Hematopoietic multipotent progenitor cell (in vitro differentiated cells): ENCODE measurements at places on chromosomes 5 and 9. TPM values are rescaled to one million over a fixed set of nuclear protein-coding genes. Genes with fewer than 3 reads are reported as not detected.

The SPATA31C1 gene
- total RNA-seq, result under 0.01 TPM

The ERGIC1 gene
- 243 TPM for total RNA-seq

The LCN1 gene
- total RNA-seq, result not detected

The ELAVL2 gene
- not detected for total RNA-seq

The SPAG8 gene
- total RNA-seq, result 3.2 TPM

The MBLAC2 gene
- 12.9 TPM for total RNA-seq

The CDKN2B-AS1 gene
- total RNA-seq, result not detected

- DNase-seq, result no peak
Observed at GRCh38 chr5:91038180-91038808, 344.8 kb downstream of the ARRDC3 start.

DNA sequence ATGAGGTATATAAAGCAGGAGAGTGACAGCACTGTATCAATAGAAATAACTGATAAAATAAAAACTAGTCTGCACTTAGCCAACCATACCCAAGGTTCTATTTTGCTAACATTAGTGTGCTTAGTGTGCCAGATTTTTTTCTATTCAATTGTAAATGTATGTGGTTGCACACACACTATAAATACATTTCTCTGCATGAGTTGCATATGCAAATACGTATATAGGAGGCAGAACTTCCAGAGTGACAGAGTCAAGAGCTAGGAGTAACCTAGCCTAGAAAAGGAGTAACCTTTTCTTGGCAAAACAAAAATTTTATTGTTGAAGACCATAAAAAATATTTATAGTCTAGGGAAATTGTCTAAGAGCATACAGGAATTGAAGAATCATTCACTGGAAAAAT lies 461.6 kb downstream of the GABRG2 start:
- no peak for DNase-seq

- DNase-seq, result no peak
Observed at GRCh38 chr9:125785248-125785751, 38.1 kb downstream of the PBX3 start.

GRCh38 chr9:36007316-36007708 lies 29.4 kb upstream of the RECK start:
- DNase-seq, result no peak

DNA sequence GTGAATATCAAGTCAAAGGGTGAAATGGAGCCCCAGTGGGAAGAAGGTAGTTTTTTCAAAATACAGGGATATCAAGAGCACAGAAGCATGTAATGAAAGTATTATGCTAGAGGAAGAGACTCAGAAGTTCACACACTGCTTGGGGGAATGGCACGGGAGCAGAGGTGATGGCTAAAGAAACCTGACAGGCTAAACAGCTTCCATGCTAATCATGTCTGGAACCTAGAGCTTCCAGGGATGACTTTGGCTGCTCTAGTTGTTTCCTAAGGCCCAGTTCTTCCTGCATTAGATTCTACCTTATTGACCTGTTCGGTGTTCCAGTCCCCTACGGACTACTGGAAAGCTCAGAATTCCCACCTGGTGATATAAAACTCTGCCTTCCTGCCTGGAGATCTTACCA lies 34.3 kb downstream of the TRIM32 start:
- DNase-seq, result no peak

DNA sequence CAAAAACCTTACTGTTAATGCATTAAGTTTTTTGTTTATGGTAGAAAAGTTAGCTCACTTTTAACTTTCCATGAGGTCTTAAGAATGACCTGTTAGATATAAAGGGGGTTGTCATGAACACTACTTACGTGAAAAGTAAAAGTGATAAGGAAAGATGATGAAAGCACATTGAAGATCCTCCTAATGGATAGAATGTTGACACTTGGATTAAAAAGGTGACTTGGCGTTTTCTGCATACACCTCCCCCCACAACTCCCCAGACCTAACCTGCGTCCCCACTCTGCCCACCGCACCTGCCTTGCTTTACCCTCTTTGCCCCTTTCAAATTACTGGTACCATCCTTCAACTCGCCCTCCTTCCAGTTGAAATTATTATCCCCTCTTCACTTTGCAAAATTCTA lies 32.0 kb downstream of the TJP2 start:
- DNase-seq, result no peak

DNA sequence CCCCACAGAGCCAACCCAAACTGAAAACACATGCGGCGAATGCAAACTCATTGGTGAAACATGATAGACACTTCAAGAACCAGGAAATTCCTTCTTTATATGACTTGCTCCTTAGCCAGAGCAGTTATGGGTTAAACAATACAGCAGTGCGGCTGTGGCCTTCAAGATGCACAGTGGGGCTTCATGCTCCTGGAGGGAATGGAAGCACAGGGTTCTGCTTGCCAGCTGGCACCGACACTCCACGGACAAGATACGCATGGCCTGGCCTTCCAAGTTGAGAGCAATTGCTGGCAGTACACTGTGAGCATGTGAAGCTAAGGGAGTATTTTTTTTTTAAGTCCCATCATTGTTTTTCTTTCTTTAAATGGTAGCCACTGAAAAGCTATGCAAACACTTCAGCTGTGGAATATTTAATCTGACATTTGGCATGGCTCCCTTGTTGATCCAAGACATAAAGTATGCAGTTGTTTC lies 451.6 kb upstream of the CD180 start:
- no peak for DNase-seq

DNA sequence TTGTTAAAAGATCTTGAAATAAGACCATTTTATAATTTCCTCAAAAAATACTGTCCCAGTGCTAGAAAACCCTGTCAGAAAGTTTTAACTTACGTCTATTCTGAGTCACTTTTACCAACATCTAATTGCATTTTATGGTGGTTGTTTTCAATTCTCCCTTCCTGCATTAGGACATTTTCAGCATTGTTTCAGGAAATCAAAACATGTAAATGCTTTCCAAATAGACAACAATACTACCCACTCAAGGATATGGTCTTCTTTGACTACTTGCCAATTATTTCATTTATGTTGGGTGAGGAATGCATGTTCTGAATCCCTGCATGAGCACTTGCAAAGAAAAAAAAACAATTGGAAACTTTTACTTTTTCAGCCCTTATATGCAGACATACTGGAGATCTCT lies 284.6 kb upstream of the PDE4D start:
- DNase-seq, result no peak

DNA sequence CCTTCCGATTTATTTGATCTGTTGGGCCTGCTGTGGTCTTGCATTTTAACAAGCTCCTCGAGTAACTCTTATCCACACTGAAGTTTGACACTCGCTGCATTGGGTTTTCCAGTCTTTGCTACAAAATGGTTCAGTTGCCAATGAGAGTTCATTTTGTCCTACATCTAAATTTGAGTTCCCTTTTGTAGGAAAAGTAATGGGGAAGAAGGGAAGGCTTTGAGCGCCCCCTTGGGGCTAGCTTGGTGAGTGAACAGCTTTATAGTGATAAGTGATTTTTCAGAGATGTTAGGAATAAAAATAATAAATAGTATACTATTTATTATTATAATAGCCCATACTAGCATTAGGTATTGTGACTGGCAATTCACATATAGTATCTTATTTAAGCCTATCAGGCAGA lies 89.9 kb upstream of the GNAQ start:
- DNase-seq, result peak; percentile 83

GRCh38 chr5:138470322-138471051 lies 5.2 kb downstream of the EGR1 start:
- no peak for DNase-seq

DNA sequence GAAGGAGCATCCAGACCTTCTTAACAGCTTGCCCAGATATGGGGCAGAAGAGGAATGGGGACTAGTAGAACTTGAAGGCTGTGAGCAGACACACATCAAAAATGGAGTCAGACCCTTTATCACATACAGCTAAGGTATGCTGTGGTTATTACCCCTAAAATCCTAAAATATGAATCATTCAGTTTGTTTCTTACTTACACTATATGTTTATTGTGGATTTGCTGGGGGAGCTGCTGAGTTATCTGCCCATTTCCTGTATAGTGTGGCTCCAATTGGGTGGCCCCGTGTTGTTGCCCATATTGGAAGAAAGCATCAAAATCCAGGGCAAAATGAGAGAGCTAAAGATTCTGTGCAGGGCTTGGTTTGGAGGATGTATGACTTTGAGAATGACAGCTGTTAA lies 56.9 kb downstream of the AP3S1 start:
- no peak for DNase-seq

DNA sequence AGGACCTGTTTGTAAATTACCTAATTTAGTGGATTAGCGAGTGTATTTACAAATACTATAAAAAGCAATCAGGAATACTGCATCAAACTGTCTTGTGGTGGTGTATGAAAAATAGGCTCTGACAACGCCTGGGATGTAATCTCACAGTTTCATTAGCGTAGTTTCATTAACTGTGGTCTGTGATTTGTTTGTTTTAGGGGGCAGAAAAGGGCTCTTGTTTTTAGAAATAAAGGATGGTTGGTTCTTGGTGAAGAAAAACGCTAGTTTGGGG lies 1.4 kb downstream of the SLC44A1 start:
- no peak for DNase-seq

- no peak for DNase-seq
Observed at GRCh38 chr9:138007566-138007917, 130.0 kb downstream of the CACNA1B start.
